Type B pancreatic cell (in vitro differentiated cells): ENCODE measurements at places on chromosomes 12 and 14.

- DNase-seq = no peak
Measured at GRCh38 chr14:66233591-66233990, 252.6 kb upstream of the CCDC196 start.

- no peak for DNase-seq
Measured at GRCh38 chr14:34059037-34059924, 108.4 kb upstream of the EGLN3 start.

DNA sequence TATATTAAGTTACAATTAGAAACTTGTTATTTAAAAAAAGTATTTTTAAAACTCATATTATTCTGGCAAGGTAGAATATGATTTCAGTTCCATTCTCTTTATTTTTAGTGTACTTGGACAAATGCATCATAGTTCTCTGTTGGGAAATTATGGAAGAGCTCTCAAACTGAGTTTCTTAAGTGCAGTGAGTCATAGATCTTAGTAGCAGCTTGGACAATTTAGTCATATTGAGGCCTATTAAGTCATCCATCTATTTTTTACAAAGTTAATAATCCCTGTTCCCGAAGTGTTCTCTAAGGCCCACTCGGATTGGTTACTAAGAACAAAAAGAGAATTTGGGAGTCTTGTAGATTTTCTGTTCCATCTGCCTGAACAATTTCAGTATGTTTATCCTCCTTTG, 113.9 kb downstream of the ANO4 start:
- DNase-seq = no peak

- DNase-seq = no peak
Measured at GRCh38 chr12:54273981-54274380, 5.9 kb downstream of the CBX5 start.

DNA sequence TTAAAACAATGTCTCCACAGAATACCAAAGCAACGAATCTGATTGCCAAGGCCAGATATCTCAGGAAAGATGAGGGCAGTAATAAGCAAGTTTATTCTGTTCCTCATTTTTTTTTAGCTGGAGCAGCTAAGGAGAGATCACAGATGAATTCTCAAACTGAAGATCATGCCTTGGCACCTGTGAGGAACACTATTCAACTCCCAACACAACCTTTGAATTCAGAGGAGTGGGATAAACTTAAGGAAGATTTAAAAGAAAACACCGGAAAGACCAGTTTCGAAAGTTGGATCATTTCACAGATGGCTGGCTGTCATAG, 994 bp downstream of the PRORP start:
- DNase-seq = no peak

GRCh38 chr14:23437133-23438100, 2.0 kb upstream of the MYH7 start:
- DNase-seq = peak; percentile 51

- no peak for DNase-seq
Measured at GRCh38 chr12:53217931-53218307, 10.9 kb upstream of the ITGB7 start.

GRCh38 chr12:14991069-14991468, 18.2 kb downstream of the PDE6H start:
- DNase-seq = no peak

DNA sequence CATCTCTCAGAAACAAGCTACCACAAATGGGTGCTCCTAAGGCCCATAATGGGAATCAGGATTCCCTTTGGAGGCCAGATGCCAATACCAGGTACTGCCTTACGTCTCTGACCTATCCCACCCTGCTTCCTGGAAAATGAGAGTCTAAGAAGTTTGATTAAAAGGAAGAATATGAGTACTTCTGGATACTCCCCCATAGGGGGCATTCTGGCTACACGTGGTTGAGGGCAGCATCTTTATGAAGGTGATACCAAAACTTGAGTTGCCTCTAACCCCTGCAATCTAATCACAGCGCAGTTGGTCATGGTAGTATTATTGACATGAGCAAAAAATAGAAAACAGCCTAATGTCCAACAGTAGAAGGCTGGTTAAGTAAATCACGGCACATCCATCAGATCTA, 184.2 kb upstream of the LHX5 start:
- no peak for DNase-seq

- no peak for DNase-seq
Measured at GRCh38 chr12:47742253-47742825, 16.3 kb downstream of the RAPGEF3 start.

DNA sequence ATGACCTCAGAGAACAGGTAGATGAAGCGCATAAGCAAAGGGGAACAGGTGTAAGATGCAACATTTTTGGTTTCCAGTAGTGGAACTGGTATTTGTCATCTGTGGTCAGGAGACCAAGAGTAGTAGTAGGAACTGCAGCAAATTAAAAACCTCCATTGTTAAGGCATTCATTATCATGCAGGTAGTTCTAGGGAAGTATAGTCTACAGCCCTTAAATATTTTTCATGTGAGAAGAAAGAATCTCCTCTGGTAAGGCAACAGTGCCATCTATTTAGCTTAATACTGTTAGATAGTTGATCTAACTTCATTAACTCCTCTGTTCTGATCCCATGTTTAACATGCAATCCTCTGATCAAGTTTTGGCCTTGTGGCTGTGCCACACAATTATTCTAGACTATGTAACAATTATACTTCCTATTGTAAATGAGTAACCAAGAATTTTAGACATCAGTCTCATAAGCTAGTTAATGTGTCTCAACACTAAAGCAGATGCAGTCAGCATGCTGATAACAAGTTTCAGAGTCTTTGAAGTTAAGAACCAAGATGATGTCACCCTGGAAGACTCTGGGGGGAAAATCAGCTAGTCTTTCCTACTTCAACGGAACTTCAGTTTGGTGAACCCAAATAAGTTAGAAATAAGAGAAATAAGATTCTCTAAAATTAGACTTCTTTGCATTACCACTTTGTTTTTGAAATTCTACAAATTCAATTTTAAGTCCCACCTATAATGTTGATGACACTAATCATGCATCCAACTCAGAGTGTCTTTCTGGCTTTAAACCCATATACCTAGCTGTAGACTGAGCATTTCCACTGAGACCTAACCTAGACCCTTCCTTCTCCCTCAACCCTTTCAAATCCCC, 70.9 kb downstream of the STXBP6 start:
- no peak for DNase-seq

DNA sequence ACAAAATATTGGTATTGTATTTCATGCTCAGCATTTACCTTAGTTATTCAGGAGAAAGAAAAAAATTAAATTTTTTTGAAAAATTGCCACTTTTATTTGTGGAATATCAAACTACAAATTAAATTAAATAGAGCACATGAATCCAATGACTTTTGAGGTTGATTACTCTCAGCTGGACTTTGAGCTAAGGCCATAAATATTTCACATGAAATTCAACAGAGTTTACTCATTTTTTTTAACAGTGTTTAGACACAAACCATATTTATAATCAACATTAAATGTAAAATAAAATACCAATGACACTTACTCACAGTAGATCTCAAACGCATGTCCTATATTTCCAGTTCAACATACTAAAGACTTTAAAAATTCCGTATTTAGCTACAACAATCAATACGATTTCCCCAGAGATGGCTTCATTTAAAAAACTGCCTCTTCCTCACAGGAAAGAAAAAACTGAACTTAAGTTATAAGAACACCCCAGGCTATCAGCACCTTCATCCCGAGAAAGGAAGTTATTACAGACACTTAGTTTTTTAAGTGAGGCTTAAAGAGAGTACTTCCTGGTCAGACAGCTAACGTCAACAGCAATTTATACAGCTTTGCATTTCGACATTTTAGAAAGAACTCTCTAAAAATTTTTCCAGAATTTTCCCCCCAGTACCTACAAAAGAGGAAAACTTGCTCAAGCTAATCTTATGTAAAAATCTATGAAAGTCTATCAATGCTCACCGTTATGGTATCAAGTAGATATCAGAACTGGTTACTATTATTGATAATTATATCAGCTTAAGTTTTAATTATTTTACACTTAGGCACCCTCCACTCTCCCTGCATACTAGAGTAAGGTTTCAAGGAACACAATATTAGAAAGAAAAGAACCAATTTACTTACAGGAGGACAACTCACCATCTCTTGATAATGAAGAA, 13.8 kb downstream of the TAOK3 start:
- no peak for DNase-seq

DNA sequence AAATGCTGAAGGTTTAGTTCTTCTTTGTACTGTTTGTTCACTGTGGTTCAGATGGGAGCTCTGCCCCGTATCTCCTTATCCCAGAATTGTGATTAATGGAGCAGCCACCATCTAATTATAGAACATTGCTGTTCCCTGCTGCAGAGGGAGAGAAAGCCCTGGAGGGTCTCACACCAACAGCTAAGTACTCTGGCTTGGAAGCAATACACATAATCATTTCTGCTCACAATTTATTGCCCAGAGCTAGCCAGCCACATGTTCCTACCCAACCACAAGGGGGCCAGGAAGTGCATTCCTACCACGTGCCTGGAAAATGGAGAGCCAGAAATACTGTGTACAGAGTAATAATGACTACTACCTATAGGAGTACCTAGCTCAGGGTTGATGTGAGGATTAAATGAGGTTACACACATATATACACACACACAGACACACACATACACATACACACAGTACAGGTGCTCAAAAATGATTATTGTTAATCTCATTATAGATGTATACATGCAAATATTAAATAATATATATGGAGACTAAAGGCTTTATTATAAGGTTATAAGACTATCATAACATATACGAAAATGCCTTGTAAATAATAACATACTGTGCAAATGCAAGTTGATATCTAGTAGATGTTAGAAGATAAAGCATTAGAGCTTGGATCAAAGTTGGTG, 22.3 kb downstream of the MSRB3 start:
- no peak for DNase-seq

- no peak for DNase-seq
Measured at GRCh38 chr12:107514887-107515445, 170.6 kb upstream of the PWP1 start.

DNA sequence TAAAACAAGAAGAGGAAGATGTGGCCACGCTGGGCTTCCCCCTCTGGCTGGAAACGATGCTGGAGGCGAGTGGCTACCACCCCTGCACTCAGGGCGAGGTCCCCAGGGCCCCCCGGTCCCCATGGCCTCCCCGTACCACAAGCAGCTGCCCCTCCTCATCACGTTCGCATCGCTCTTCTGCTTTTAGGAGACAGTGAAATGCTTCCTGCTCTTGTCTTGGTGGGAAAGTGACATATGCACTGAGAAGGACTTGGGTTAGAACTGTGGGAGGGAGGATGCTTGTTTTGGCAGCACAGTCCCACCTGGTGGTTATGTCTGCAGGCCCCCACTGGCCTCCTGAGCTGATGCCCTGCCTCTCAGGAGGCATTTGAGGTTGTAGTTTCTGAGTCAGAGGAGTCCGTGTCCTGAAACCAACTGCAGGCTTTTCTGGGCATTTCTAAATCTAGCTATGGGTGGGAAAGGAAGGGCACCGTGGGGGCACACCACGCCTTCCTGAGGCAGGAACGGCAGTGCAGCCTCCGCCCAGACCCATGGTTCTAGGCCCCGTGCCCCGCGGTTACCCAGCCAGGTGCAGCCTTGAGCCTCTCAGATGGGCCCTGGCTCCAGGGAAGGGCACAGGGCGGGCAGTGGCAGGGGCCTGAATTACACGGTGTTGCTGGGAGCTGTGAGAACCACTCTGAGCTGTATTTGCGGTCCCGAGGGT, 139.3 kb downstream of the ADGRD1 start:
- peak; percentile 49 for DNase-seq

DNA sequence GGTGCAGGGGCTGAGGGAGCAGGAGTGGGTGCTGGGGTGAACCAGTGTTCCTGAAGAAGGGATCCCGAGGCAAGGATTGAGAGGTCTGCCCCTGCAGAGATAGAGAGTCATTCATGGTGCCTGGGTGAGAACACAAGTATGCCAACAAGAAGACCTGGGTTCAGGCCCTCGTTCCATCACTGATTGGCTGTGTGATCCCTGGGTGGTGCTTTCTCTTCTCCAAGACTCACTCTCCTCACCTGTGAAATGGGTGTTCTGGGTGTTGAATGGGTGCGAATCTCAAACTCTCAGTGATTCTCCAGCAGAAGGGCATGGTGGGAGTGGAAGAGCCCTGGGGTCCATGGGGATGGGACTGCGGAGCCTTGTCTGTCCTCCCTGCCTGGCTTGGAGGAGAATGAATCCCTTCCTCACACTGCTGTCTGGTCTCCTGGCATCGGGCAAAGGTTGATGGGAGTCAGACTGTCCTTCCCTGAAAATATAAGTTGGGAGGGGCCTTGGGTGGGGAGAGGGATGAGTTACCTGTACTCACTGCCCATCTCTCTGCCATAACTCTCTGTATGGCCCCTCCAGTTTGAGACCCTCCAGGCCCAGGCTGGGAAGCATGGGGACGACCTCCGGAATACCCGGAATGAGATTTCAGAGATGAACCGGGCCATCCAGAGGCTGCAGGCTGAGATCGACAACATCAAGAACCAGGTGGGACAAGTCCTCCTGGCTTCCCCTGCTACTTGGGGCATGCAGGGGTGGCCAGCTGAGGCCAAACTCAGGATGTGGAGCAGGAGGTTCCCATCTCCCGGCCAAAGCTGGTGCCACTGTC, 9.6 kb downstream of the KRT7 start:
- DNase-seq = no peak

DNA sequence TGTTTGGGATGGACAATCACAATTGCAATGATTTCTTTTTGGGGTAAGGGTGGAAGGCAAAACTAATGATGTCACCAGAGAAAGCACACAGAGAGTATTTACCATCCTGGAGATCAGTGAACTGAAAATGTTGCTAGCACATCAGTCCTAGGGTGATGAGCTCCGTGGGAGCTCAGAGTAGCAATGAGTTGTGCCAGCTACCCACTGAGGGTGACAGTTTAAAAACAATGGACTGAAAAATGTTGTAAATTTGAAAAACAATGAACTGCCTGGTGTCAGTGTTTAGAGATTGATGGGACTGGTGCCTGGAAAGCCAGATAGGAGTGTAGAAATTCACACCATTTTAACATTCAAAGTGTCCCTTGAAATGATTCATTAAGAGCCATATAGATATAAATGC, 198.5 kb downstream of the ATP23 start:
- DNase-seq = no peak

GRCh38 chr12:122788387-122788786, 14.0 kb downstream of the CCDC62 start:
- no peak for DNase-seq

DNA sequence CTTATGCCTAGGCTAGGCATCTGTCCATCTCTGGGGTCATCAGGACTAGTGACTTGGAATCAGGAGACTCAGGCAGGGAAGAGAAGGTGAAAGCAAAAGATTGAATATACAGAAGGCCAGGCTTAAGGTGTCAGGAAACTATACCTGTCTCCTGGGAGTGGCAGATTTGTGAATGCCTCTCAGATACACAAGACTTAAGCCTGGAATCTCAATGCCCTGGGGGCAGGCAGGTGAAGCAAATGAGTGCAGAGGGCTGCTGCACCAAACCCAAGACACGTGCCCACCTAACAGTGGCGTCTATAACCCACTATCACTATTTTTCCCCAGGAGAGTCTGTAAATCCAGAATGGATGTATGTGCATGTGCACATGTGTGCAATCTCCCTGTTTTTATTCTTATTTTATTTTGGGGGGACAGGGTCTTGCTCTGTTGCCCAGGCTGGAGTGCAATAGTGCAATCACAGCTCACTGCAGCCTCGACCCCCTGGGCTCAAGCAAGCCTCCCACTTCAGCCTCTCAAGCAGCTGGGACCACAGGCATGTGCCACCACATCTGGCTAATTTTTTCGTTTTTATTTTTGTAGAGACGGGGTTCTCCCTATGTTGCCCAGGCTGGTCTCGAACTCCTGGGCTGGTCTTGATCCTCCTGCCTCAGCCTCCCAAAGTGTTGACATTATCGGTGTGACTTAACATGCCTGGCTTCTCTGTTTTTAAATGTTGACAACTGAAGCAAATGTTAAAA, 31.9 kb upstream of the FOS start:
- no peak for DNase-seq
